ENCODE measurements at places on chromosomes 2 and 18. TPM values are rescaled to one million over a fixed set of nuclear protein-coding genes. Genes with fewer than 3 reads are reported as not detected.

The MBP gene
- total RNA-seq: 51.6 TPM

- DNase-seq: no peak
Measured at GRCh38 chr2:177053038-177053437, 159.6 kb upstream of the HNRNPA3 start.

DNA sequence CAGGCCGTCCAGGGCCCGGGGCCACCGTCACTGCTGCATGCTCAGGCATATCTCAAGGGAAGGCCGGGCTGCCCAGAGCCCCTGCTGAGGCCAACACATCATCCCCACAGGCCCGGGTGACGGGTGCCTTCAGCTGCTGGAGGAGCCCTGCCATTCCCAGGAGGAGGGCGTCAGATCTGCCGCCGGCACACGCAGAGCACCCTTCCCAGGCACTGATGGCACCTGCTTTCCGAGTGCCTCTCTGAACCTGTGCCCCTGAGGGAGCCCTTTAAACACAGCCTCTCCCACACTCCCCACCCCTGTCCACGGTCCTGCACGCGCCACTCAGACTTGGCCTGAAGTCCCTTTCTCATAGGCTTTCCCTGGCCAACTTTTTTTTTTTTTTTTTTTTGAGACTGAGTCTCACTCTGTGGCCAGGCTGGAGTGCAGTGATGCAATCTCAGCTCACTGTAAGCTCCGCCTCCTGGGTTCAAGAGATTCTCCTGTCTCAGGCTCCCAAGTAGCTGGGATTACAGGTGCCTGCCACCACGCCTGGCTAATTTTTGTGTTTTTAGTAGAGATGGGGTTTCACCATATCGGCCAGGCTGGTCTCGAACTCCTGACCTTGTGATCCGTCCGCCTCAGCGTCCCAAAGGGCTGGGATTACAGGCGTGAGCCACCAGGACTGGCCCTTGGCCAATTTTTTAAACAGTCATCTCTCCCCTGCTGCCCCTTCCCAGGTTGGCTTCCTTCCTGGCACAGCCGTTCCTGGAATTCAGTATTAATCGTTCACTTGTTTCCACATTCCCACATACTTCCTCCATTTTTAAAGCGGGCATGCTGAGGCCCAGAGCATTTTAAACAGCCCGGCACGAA, 211.7 kb downstream of the NDUFA10 start:
- DNase-seq: no peak

DNA sequence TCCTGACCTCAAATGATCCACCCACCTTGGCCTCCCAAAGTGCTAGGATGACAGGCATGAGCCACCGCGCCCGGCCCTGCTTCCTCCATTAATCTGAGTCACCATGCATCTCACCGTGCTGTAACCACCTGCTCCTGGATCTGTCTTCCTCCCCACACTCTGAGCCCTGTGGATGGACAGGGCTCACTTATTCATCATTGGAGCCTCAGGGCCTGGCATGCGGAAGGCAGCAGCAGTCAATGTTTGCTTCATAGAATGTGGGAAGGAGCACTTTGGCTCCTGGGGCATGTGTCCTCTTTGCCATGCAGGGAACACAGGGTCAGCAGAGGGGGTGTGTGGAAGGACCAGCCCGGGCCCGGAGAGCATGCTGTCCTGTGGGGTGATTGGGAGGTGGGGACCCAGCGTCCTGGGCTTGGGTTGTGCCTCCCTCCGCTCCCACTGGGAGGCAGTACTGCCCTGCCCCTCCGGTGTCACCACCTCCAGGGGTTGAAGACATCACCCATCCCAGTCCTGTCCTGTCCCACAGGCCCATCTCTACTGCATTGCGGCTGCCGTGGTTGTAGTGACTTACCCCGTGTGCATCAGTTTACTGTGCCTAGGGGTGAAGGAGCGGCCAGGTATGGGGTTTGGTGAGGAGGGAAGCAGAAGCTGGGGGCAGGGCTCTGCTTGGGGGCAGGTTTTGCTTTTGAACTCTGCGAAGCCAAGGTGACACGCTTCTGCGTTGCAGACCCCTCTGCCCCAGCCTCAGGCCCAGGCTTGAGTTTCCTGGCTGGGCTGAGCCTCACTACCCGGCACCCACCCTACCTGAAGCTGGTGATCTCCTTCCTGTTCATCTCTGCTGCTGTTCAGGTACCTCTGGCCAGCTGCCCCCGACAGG, 11.5 kb downstream of the MFSD2B start:
- DNase-seq: no peak

- DNase-seq: no peak
Measured at GRCh38 chr18:21484851-21485636, 115.5 kb downstream of the ESCO1 start.

GRCh38 chr2:3348767-3349166, 28.9 kb downstream of the EIPR1 start:
- DNase-seq: no peak

GRCh38 chr2:112074506-112074905, 19.4 kb downstream of the TMEM87B start:
- no peak for DNase-seq

DNA sequence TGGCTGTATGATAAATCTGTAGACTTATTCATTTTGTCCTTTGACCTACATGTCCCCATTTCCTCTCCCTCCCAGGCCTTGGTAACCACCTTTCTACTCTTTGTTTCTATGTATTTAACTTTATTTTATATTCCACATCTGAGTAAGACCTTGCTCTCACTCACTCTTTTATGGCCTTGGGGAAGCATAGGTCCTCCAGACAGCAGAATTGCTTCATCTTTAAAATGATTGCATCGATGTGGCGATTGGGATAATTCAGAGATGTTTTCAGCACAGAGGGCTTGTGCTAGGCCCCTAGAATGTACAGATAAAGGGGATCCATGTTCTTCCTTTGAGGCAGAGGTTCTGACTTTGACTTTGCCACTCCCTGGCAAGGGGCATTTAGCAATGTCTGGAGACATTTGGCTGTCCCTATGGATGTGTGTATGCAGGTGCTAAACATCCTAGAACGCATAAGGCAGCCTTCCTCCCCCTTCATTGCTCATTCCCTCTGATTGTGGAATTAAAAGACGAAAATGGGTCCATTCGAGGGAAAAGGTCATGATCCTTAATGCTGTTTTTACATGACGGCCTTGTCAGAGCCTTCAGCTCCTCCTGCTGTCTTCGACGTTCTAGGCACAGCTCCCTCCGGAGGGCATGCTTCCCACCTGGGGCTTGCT, 1.2 kb upstream of the GPR39 start:
- no peak for DNase-seq

GRCh38 chr2:100998235-100998573, 3.9 kb upstream of the RPL31 start:
- no peak for DNase-seq

Data from psoas muscle (tissue), 8 donors.